Stimulated activated CD4-positive, alpha-beta T cell treated with anti-CD3 and anti-CD28 coated beads, TNF-alpha, amount 100 ng/mL, for 1 hour (primary cell): ENCODE measurements at places on chromosomes 4 and X.

DNA sequence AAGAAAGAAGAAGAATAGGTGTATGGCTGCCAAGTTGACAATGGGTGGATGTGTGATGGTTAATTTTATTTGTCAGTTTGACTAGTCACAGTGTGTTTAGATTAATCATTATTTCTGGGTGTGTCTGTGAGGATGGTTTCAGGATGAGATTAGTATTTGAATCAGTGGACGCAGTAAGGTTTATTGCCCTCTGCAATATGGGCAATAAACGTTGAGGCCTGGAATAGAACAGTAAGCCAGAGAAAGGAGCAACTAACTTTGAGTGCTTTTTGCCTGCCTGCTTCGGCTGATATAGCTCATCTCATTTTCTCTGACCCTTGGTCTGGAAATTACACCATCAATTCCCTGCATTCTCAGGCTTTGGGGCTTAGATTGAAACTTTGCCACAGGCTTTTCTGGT is 140.8 kb upstream of the SPANXN4 start:
- DNase-seq = no peak

- DNase-seq = no peak
Observed at GRCh38 chrX:132216283-132216682, 3.0 kb downstream of the RAP2C start.

- no peak for DNase-seq
Observed at GRCh38 chr4:157076578-157076947, 613 bp downstream of the GLRB start.

DNA sequence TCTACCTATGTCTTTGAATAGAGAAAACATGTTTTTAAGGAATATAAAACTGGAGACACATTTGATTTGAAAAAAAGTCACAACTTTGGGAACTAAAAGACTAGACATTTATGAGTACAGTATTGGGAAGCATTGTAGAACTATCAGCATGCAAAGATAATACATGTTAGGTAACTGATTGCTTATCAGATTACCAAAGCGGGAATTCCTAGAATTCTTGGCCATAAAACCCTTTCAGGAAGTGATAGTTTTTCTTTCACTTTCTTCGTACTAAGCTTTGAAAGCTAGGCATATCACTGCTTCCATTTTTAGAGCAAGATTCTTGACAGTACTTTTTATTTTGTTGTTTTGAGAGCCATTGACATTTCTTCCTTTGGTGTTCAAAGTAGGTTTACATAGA is 646.6 kb upstream of the PITX2 start:
- DNase-seq = no peak

DNA sequence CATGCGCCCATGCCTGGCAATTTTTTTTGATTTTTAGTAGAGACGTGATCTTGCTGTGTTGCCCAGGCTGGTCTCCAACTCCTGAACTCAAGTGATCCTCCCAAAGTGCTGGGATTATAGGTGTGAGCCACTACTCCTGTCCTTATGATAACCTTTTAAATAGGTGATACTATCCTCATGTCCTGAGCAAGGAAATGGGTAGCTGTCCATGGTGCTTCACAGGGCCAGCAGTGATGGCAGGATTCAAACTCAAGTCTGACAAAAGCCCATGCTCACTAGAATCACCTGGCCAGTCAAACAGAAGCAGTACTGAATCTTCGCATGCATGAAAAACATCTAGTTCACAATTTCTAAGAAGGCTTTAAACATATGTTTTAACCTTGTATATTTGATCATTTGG is 235.1 kb downstream of the NR3C2 start:
- DNase-seq = no peak

- DNase-seq = no peak
Observed at GRCh38 chr4:3525532-3526430, 6.4 kb downstream of the LRPAP1 start.

DNA sequence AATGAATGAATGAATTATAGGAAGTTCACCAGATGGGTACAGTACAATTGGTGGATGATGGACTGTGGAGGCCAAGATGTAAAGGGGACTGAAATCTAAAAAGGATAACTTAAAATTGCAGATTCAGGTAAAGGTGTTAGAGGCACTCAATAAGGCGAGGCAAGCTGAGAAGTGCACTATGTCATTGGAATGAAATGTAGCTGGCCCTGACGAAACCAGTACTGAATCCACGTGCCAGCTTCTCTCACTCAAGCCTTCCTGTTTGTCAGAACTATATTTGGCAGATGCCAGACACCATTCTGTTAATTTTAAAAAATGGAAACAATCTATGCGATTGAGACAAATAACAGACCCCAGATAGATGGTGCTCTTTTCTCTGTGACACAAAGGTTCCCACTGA is 1039.1 kb upstream of the TENM3 start:
- no peak for DNase-seq
